ENCODE measurements at places on chromosomes 2 and 18. TPM values are rescaled to one million over a fixed set of nuclear protein-coding genes. Genes with fewer than 3 reads are reported as not detected.

The CKAP2L gene
- total RNA-seq = 0.15 TPM

GRCh38 chr2:69131983-69132675, 119.2 kb downstream of the ANTXR1 start:
- DNase-seq = no peak

The NTSR2 gene
- 0.63 TPM for total RNA-seq

DNA sequence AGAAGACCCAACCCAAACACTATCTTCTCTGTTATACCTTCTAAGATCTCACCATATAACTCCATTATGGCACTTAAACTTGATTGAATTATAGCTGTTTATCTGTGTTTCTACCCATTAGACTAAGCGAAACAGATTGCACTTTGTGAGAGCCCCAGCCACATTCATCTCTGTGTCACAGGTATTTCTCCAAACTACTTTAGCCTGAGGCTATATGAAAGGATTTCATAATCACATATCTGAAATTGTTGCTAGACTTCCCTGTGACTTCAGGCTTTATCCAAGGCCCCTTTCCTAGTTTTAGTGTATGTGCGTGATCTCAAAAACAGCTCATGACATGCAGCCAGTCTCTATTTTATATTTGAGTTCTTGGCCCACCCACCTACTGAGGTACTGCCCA, 745.0 kb upstream of the ACVR2A start:
- DNase-seq = no peak

- DNase-seq = no peak
These were observed 706.6 kb downstream of the CBLN2 start for GRCh38 chr18:71837547-71837946.

- no peak for DNase-seq
These were observed 45.7 kb downstream of the FAM210A start for GRCh38 chr18:13680612-13681011.

The CRYBA2 gene
- total RNA-seq = not detected

DNA sequence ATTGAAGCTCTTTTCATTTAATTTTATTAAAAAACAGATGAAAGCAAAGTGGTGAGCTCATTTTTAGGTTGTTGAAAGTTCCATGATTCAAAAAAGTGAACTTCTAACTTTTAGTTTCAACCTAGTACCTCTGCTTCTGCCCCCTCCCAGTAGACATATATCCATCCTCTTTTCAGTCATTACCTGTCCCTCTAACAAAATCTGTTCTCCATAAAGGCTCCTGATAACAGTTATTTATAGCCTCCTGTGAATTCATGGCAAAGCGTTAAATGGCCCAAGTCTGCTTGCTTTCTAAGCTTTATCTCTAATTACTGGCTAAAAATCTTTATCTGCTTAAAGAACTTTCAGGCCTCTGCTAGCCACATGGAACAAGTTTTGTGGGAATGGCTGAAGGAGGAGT, 148.1 kb downstream of the TTC27 start:
- no peak for DNase-seq

DNA sequence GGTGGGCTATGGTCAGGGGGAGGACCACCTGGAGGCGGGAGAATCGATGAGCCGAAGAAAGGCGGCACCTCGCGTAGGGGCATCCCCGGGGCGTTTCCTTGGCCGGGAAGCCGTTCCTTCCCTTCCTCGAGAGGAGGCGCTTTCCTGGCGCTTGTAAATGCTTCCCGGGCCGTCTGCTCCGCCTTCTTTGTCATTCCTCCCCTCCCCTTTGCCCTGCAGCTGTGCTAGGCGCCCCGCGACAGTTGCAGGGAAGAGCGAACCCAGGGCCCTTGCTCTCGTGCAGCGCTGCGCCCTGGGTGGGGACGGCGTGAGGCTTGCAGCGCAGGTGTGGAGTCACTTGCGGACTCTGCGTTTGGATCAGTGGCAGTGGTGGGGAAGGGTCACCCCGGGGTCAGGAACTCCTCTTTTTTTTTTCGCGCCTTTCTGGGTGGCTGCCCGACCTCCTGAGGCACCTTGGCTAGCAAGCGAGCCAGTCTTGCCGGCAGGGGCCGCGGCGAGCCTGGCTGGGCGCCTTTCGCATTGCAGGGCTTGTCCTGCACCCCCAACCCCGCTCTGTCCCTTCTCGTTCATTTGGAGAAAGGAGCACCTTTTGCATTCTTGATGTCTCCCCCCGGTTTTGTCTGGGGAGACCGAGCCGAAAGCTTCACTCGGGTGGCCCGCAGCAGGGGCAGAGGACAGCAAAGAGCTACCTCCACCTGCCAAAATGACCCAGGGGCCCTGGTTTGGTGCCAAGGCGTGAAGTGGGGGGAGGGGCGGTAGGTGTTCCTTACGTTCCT, 858 bp downstream of the KCNS3 start:
- no peak for DNase-seq

The TRABD2A gene
- 12.2 TPM for total RNA-seq

GRCh38 chr2:205139822-205140463, 542.4 kb upstream of the NRP2 start:
- peak; percentile 25 for DNase-seq

GRCh38 chr18:1090758-1091157, 186.1 kb downstream of the ADCYAP1 start:
- no peak for DNase-seq

DNA sequence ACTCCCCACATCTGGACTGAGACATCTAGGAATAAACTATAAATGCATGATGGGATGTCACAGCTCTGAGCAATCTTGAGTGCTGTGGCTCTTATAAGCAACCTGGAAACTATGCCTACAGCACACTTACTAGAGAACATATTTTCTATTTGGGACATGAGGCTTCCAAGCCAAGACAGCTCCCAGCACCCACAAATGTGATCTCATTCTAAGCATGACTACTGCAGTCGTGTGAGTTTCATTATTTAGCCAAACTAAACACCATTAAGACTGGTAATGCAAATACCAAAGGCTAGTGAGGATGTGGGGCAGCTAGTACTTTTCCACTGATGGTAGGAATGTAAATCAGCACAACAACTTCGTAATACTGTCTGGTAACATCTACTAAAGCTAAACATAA, 72.5 kb downstream of the RTTN start:
- DNase-seq = no peak

GRCh38 chr18:79410731-79411613, 15.2 kb downstream of the NFATC1 start:
- no peak for DNase-seq
